CD4-positive, alpha-beta T cell treated with Interleukin-10 for 1 hour (primary cell): ENCODE measurements at places on chromosomes 4 and X.

DNA sequence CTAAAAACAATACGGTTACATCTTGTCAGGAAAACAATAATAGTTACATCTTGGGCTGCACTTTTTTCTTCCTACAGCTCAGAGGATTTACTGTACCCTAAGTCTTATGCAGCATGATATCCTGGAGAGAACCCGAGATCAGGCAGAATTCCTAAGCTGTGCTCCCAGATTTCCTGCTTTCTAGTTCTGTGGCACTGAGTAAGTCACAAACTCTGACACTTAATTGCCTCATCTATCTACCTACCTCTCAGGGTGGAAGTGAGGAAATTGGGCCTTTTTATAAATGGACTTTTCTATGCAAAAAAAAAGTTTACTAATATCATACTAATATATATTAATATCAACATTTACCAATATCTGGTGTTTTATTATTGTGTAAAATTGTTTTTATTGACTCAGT is 438.5 kb downstream of the INPP4B start:
- DNase-seq, result no peak

DNA sequence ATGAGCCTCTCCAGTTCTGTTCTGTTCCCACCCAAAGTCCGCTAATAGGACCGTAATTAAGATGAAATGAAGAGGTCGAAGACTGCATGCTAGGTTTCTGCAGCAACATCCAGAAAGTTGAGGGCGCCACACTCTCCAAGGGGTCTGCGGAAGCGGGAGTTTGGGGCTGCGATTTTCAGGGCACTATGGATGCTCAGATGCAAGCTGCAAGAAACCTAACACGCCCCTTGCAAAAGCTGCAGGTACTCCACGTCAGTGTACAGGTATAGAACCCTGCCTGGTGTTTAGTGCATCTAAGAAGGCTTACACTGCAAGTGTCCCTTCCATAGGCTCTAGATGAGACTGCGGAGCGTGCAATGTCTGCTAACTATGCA is 61.4 kb downstream of the RHOXF2B start:
- DNase-seq, result no peak

DNA sequence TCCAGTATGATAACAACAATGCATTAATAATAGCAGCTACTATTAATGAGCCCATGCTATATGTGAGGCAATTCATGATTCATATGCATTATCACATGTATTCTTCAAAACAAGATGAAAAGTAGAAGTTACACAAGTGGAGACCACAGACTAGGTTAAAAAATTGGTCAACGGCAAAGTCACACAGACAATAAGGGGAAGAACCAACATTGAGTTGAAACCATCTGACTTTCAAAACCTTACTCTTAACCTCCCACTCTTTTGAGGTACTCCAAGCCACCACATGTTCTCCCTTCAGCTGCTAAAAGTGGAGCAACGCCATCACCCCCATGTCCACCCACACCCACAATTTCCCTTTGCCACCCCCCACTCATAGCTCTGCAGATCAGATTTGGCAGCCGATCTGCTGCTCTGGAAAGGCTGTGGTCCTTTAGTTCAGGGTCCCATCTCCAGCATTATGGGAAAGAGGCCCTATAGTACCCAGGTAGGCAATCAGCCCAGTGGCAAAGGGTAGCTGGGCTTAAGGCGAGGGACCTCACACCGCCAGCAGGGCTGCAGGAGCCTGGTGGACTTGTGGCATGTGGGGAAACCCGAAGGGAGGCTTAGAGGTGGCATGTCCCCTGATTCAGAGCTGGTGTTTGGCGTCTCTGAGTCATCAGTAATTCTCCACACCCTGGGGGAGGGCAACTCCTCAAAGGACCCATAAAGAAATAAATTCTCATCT is 33.5 kb upstream of the CYBB start:
- DNase-seq, result no peak

- DNase-seq, result no peak
Measured at GRCh38 chrX:78618987-78619386, 40.1 kb downstream of the RTL3 start.

GRCh38 chr4:46445710-46446314 is 55.9 kb upstream of the GABRA2 start:
- DNase-seq, result no peak

DNA sequence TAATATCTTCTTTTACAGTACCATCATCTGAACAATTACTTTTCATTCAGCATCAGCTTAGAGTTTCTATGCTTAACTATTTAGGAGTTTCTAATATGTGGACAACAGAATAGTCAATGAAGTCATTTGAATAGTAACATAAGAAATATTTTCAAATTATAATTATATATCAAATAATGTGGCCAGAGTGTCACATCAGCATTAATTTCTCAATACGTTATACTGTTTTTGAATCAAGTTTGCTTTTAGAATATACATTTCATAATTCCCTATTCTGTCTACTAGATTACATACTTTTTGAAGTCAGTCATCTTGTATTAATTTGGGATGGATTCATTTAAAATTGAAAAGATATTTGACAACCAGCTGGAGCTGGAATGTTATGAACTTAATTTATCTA is 677.4 kb upstream of the PABPC4L start:
- no peak for DNase-seq

DNA sequence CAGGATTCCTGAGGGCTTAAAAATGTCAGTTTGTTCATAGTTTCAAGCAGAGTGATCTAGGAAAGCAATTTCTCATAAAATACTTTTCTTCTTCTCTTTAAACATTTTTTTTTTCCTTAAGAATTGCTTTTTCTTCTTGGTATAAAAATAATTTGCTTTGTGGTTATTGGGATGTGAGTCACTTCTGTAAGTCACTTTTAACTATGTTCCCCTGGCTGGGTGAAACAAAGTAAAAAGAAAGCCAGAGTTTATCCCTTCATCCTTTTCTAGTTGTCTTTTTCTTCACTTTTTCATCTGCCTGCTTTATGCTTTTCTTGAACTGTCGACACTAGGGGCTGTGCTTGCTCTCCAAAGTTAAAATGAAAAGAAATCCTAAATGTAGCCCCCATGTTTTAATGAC is 33.5 kb downstream of the ARSJ start:
- DNase-seq, result no peak

GRCh38 chrX:33126469-33126868 is 84.9 kb downstream of the DMD start:
- DNase-seq, result no peak

GRCh38 chr4:111689214-111689613 is 456.0 kb upstream of the FAM241A start:
- no peak for DNase-seq

GRCh38 chr4:90317785-90318184 is 190.6 kb downstream of the CCSER1 start:
- DNase-seq, result no peak

DNA sequence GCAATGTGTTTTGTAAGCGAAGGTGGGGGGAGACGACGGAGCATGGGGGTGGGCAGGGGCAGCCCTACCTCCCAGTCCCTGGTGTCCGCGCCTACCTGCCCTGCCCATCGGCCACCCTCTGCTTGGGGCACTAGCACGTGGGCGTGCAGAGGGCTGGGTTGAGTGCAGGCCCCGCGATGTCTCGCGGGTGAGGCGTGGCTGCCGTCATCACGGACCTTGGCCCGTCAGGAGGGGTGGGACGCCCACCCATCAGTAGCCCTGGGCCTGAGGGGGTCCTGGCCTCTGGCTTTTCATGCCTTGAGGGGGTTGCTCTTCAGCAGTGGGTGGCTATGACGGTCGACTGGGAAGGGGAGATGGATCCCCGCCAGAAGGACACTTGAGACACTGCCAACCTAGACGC is 36.1 kb upstream of the GEMIN8 start:
- no peak for DNase-seq

DNA sequence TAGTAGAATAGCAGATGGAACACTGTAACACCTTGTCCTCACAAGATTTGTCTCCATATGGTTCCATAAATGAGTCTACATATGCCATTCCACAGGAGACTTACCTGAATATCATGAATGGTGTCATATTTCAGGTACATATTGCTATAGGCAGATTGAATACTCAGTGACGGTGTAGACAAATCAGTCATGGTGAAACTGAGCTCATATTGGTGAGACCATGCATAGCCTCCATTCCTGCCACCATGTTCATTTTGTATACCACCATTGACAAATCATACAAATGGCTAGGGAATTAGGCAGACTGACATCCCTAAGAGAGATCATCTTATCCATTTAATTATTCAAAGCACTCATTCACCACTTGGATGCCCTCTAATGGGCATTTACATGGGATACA is 38.0 kb upstream of the SPP1 start:
- DNase-seq, result no peak

DNA sequence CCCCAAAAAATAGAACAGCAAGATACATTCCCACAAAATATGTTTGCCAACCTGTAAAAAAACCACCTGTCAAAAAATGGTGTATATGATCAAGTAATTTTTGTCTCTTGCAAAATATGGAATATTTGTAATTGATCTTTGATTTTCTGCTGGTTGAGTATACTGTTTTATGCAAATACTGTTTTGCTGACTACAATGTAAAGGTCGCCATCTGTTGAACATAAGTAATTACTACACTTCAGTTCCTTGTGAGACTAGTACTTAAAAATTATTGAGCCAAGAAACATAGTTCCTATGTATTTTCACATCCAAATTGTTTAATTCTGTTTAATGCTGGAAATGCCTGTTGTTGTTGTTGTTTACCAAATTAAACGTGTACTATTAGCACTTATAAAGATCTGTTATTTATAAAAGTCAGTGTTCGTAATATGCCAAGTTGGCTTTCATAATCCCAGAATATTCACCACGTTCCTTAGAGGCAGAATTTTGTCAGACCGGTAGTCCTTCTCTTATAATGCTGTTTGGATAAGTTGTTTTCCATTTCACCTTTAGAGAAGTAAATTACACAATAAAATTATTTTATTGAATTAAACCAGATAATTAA is 144.2 kb downstream of the PDLIM5 start:
- DNase-seq, result peak; percentile 47

DNA sequence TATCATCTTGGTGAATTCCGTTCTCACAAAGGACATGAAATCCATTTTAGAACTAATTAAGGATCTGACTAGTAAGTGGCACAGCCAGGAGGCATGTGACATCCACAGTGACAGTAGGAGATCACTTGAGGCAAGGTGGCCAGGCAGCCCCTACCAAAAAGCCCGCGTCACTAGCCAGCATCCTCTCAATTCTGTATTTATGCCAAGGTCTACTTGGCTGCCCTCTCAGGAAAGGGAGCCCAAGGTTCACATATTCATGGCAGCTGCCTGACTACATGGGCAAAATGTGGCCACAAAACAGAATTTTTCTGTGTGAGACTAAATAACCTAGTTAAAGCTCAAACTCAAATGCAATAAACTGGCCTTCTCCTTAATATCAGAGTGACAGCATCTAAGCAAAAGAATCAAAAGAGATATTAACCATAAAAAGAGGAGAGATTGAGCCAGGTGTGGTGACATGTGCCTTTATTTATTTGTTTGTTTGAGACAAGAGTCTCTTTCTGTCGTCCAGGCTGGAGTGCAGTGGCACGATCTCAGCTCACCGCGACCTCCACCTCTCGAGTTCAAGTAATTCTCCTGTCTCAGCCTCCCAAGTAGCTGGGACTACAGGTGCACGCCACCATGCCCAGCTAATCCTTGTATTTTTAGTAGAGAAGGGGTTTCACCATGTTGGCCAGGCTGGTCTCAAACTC is 51.5 kb downstream of the SLC9A7 start:
- no peak for DNase-seq

GRCh38 chr4:22488106-22488505 is 27.8 kb downstream of the ADGRA3 start:
- DNase-seq, result no peak

DNA sequence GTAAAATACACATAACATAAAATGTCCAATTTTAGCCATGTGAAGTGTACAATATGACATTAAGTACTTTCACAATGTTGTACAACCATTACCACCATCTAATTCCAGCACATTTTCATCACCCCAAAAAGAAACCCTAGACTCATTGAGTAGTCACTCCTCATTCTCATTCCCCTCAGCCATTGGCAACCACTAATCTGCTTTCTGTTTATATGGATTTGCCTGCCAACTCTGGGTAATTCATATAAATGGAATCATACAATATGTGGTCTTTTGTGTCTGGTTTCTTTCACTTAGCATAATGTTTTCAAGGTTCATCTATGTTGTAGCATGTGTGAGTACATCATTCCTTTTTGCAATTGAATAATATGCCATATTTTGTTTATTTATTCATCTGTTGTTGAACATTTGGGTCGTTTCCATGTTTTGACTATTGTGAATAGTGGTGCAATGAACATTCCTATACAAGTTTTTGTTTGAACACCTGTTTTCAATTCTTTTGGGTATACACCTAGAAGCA is 43.0 kb downstream of the EIF2S3 start:
- no peak for DNase-seq

DNA sequence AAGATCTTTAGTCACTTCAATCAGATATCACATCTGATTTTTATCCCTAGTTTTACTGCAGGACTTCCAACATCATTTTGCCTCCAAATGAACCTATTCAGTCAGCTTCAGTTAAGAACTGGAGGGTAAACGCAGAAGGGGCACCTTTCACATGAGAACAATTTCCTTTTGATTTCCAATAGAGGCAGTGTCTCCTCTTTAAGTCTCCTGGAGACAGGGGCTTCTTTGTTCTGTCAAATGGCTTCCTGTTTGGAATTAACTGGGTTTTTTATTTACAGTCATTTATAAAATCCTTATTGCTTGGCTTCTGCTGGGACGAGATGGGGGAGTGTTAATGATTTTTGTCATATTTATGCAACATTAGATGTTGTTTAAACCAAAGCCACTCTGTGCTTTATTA is 164.0 kb downstream of the STK32B start:
- no peak for DNase-seq
